ENCODE measurements at places on chromosomes 1 and 21.

DNA sequence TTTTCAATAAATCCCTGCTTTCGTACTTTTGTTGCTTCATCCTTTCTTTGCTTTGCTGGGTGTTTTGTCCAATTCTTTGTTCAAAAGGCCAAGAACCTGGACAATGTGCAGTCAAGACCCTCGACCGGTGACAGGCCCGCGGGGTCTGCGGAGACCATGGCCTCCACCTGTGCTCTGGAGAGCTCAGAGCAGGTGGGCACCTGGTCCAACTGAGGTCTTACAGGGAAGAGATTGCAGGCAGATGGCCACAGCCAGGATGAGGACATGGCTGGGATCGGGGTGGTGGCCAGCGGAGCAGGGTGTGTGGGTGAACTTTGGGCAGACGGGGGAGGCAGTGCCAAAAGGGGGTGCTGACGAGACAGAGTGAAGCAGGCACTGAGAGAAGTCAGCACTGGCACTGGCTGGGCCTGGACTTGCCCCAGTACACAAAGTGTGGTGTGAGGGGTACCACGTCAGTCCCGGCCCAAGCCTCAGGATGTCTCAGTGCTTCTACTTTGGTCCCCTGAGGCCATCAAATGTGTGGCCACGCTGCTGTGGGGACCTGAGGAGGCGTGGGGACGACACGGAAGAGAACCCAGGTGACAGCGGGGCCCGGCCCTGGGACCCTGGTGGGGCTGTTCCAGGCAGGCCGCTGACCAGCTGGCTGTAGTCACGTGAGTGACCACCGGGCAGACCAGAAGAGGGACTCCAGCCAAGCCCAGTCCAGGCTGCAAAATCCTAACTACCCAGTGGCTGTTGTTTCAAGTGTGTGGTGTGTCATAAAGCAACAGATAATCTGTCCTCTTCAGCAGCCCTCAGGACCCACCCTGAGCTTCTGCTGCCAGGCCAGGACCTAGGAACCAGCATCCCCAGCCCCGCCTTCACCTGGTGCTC is 10.4 kb upstream of the CCDC27 start:
- no peak for DNase-seq

DNA sequence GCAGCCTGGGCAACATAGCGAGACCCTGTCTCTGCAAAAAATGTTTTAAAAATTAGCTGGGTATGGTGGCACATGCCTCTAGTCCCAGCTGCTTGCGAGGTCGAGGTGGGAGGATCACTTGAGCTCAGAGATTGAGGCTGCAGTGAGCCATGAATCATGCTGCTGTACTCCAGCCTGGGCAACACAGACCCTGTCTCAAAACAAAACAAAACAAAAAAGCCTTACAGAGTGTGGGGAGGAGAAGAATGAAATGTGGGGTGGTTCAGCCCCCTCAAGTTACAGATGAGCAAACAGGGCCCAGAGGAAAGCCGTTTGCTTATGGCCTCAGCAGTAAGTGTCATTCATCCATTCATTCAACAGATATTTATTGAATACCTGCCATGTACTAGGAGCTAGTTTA is 40.7 kb downstream of the RPS6KA1 start:
- DNase-seq, result no peak

GRCh38 chr1:98842241-98842640 is 162.4 kb downstream of the PLPPR5 start:
- DNase-seq, result no peak

DNA sequence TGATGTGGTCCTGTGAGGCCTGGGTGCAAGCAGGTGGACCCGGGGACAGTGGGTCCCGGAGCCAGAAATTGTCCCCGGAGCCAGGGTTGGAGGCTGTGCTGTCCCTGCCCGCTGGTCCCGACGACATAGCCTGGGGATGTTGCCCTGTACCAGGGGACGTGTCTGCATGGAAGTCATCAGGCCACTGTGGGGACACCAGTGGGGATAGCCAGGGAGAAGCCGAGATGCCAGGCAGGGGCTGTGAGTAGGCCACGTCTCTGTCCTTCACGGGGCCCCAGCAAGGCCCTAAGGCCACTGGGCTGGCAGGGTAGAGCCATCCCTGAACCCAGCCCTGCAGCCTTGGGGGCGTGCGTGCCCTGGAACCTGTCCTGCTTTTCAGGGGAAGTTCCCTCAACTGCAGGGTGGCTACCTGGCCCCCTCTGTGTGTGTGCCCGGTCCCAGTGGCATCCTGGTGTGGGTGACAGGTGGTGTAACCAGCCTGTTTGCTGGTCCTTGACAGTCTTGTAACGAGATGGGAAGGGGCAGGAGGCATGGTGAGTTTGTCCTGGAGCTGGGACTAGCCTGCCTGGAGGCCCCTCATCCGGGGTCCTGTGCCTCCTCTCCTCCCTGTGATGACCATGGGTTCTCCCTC is 73.2 kb downstream of the OBSCN start:
- DNase-seq, result peak; percentile 3

- no peak for DNase-seq
Measured at GRCh38 chr1:167137332-167137781, 43.5 kb downstream of the STYXL2 start.

GRCh38 chr1:25848531-25848930 is 10.7 kb downstream of the AUNIP start:
- DNase-seq, result no peak

DNA sequence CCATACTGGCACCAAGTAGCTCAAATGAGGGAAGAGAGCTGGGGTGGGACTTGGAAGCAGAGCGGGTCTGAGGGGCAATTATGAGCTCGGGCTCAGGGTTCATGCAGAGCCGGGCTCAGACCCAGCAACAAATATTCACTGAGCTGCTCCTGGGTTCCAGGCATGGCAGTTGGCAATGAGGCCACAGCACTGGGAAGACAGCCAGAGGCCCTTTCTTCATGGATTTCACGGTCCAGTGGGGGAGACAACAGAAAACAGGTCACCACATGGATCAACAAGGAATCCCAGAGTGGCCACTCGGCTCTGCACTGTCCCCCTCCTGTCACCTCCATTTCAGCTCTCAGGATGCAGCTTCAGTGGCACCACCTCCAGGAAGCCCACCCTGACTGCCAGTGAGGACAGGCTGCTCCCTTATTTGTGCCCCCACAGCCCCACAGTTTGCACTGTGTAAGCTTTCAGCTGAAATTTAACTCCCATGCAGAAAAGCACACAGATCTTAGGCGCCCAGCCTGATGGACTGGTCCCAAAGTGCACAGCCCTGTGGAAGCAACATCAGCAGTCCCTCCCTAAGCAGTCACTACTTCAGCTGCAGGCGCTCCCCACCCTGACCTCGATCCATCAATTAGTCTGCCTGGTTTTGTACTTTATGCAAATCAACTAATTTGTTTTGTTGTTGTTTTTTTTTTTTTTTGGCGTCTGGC is 22.4 kb downstream of the ARHGEF19 start:
- no peak for DNase-seq

- DNase-seq, result no peak
Measured at GRCh38 chr1:22884806-22885530, 87.7 kb downstream of the LACTBL1 start.

DNA sequence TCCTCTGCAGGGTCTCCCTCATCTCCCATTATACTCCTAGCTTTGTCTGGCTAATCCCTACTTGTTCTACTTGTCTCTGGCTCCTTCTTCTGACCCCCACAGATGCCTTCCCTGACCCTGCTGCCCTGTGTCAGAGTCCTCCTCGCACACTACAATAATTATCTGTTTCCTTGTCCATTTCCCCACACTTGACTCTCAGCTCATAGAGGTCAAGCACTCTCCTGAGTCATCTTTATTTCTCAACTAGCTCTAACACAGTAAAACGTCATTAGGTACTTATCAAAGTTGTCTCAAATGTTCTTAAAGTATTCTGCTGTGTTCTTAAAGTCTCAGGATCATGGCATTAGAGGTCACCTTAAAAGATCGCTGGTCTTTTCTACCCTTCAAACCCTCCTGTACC is 47.1 kb downstream of the C8A start:
- DNase-seq, result no peak

- DNase-seq, result no peak
Measured at GRCh38 chr1:185166106-185166505, 9.1 kb downstream of the SWT1 start.

- DNase-seq, result no peak
Measured at GRCh38 chr1:199124351-199124750, 485.5 kb downstream of the PTPRC start.

DNA sequence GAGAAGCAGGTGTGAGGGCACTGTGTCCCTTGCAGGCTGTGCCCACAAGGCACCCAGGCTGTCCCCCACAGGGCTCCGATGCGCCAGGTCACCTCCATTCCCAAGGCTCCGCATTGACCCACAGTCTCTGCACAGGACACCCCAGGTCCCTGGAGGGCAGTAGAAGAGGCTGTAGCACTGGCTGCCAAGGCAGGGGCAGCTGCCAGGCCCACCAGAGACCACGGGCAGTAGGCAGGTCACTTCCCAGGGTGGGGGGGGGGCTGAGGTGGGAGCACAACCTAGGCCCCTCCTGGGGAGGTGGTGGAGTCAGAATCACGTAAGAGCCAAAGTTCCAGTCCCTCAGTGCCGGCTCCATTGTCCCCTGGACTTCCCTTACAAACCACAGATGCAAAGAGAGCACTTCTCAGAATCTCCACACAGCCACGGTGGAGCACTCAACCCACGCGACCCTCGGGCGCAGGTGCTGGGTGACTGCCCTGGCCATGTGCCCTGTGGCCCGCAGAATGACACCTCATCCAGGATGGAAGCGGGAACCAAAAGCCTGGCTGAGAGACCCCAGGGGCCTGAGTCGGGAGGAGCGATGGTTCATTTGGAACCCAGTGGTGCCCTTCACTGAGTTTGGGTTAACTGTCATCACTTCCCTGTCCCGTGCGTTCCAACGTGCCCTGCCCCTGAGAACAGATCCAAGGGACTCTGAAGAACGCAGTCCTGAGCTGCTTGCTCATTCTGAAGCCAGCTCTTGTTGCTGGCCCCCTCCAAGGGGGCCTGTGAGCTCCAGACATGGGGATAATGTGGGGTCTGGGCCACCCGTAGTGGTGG is 69.7 kb upstream of the PDE9A start:
- no peak for DNase-seq

DNA sequence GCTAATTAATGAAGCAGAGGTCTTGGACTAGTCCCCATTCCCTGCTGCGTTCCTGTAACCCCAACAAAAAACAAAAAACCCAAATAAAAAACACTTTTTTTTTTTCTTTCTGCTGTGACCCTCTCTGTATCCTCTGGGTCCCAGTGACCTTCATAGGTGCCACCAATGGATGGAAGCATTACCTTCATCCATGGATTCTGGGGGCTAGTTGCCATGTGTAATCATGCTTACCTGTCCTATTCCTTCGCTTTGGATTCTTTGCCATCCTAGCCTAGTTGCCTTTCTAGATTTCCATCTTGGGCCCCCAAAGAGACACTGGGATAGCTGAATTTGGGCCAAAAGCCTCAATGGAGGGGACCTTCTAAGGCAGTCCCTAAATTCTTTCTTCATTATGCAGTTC is 1208.7 kb downstream of the BRINP3 start:
- DNase-seq, result no peak

- DNase-seq, result no peak
Measured at GRCh38 chr1:11560061-11560460, 81.1 kb downstream of the DISP3 start.

GRCh38 chr1:169571450-169571849 is 14.8 kb downstream of the F5 start:
- DNase-seq, result no peak

- no peak for DNase-seq
Measured at GRCh38 chr1:205258719-205259118, 31.0 kb downstream of the TMCC2 start.

DNA sequence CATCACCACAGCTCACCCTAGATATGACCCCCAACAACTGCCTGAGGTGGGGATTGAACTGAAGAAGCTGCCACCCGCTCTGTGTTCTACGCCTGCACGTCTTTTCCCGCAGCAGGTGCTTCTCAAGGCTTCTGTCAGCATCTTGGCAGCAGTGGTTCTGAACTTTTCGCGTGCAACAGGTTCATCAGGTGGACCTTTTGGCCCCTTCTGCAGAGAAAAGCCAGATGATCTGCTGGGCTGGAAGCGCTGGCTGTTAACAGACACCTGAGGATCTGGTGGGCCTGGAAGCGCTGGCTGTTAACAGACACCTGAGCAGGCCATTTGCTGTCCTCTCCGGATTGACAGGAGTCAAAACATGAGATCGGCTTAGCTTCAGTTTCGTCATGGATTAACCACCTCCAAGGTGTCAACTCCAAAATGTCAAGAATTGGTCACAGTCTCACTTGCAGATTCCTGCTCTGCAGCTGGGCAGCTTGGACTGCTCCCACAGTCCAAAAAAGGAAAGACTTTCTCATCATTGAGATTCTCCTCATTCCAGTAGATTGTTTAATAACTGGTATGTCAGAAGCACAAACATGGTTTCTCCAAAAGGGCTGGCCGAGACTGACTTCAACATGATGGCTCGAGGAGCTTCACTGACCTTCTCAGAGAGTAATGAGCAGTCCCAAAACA is 4.7 kb downstream of the C1orf174 start:
- DNase-seq, result no peak

DNA sequence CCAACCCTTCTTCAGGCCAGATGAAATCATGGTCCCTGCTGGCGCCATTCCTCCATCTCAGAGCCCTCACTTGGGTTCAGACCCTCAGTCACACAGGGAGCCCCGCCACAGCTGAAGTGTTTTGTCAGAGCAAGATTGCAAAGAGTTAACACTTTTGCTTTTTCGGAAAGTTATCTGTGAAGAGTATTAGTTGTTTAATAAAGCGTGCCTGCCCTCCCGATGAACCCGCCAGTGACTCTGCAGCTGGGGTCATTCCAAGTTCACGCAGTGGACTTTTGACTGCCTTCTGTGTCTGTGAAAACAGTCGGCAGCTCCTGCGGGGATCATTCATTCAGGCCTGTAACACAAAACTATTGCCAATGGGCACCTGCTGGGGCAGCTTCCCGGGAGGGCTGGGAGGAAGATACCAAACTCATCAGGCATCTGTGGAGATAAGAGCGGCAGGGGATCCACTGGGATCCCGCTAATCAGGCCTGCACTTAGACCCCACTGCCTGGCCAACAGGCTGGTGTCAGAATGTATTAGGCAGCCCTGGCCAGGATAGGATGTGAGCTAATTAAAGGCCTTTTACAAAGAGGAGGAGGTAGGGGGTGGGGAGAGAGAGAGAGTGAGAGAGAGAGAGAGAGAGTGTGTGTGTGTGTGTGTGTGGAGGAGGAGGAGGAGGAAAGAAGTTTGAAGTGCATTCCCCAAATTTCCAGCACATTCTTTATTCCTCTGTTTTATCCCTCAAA is 184.5 kb downstream of the DHRS3 start:
- DNase-seq, result no peak

DNA sequence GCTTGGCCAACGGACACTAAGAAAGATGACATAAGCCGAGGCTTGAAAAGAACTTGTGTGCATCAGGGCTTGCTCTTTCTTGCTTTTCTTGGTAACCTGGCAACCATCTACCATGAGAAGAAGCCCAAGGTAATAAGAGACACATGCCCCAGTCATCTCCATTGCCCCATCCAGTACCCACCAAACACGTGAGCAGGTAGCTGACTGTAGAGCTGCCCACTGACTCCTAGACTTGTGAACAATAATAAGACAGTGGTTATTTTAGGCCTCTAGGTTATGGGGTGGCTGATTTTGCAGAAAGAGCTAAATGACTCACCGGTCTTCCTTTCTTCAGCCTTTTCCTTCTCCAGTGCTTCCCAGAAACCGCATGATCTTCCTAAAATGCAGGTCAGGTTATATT is 105.0 kb upstream of the JUN start:
- DNase-seq, result no peak
